A172 (cell line): ENCODE measurements at places on chromosomes 5 and 9.

DNA sequence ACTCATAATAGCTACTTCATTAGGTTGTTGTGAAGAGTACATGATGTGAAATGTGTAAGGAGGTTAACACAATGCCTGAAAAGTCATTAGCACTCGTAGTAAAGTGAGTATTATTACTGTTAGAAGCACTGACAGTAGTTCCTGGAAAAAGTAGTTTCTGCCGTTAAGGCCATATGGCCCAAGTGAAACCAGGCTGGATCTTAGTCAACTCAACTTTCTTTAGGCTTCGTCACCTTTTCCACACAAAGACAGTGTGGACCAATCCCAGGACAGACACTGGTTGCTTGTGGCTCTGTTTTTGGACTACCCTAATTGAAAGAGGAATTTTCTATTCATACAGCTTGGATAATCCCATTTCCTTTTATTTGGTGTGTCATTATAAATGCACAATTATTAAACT, 29.4 kb upstream of the CKMT2 start:
- DNase-seq = no peak

DNA sequence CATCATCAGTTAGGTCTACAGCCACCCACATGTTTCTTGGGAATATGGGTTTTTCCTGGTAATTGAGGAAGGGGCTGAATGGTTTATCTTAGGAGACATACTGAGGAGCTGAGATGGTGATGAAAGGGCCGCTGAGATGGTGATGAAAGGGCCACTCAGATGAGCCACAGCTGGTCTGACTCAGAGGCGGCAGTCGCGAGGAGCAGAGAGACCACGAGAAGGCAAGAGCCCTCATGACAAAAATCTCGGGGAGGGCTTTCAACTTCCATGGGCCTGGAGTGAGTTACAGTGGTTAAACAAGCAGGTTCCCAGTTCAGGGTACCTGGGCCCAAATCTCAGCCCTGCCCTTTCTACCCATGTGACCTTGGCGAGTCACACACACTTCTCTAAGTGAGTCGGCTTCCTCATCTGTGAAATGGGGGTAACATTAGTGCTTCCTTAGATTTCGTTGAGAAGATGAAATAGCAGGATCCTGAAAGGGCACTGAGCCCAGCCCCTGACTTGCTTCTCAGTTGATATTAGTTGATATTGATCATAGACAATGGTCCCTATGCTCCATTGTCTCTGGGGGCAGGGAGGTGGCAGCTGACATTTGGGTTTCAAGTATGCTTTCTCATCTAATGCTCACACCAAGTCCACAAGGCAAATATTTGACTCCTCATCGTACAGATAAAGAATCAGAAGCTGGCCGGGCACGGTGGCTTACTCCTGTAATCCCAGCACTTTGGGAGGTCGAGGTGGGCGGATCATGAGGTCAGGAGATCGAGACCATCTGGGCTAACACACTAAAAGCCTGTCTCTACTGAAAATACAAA, 169.5 kb downstream of the RGS3 start:
- DNase-seq = no peak

DNA sequence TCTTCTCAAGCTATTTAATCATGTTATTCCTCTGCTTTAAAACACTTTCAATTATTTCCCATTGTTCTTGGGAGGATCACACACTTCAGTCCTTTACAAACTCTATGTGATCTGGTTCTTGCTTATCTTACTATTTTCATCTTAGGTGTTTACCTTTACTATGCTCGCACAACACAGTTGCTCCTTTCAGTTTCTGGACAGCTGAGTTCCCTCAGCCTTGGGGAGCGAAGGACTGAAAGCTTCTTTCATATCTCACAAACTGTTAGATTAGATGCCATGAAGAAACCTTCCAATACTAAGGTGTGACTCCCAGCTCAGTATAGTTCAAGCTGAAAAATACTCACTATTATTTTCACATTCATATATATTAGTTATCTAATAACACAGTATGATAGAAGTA, 117.9 kb downstream of the CDC42SE2 start:
- DNase-seq = no peak

GRCh38 chr5:2295476-2295875, 412.8 kb upstream of the IRX4 start:
- no peak for DNase-seq

- DNase-seq = no peak
These were observed 566.5 kb upstream of the ZNF462 start for GRCh38 chr9:106296426-106296825.

DNA sequence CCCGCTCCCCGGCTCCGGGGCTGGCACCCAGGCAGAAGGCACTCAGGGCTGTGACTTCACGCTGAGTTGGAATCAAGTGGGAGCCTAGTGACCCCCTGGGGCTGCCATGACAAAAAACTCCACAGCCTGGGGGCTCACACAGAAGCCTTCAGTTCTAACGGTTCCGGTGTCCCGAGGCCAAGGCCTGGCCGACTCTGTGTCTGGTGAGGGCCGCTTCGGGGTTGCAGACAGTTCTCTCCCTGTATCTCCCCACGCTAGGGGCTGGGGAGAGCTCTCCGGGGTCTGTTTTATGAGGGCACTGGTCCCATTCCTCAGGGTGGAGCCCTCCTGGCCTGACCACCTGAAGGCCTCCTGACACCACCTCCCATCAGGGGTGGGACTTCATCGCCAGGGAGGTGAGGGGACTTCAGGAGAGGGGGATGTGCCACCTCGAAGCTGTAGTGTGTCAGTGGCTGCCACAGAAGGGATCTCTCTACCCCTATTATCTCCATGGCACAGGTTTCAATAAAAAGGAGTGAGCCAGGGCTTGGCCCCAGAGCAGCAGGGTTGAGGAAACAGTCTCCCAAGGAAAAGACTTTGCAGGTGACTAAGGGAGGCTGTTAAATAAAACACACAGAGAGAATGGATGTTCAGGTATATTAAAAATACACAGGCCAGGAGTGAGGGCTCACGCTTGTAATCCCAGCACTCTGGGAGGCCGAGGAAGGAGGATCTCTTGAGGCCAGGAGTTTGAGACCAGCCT, 1.5 kb upstream of the SLC6A3 start:
- DNase-seq = no peak

DNA sequence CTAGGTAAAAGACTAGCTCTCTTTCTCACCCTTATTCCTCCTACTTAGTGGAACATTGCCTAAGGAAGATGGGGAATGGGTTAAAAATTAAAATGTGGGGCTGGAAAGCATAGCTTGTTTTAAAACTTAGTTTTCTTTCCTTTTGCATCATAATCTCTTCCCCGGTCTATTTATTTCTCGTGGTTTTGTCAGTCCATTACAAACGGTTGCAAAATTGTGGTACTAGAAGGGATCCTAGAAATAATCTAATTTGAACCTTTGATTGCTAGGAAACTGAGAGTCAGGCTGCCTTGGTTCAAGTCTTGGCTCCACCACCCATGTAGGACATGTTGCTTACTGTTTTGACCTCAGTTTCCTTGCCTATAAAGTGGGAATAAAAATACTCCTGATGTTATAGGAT, 1.3 kb downstream of the IL31RA start:
- no peak for DNase-seq

DNA sequence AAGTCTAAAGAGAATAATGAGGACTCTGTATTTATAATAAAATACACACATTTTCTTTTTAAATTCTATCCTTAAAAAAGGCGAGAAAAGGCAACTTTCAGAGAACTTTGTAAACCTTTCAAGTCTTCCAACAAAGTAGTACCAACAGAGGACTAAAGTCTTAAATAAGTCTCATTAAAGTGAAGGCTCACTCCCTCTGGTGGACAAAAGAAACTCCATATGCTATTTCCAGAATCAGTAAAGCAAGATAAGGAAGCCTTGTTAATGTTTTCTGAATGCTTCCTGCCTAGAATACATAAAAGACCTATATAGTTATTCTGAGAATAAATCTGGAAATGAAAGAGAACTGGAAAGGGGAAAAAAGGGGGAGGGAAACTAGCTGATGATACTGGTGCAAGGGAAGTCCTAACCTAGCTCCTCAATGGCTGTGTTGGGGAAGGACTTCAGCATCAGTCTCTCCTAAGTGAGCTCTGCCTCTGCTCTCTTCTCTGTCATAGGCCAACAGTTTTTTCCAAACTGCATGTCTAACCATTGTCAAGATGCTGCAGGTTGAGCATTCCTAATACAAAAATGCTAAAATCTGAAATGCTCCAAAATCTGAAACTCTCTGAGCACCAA, 7.2 kb downstream of the HMGCS1 start:
- DNase-seq = peak; percentile 70

GRCh38 chr5:83492331-83492730, 20.8 kb downstream of the VCAN start:
- no peak for DNase-seq

DNA sequence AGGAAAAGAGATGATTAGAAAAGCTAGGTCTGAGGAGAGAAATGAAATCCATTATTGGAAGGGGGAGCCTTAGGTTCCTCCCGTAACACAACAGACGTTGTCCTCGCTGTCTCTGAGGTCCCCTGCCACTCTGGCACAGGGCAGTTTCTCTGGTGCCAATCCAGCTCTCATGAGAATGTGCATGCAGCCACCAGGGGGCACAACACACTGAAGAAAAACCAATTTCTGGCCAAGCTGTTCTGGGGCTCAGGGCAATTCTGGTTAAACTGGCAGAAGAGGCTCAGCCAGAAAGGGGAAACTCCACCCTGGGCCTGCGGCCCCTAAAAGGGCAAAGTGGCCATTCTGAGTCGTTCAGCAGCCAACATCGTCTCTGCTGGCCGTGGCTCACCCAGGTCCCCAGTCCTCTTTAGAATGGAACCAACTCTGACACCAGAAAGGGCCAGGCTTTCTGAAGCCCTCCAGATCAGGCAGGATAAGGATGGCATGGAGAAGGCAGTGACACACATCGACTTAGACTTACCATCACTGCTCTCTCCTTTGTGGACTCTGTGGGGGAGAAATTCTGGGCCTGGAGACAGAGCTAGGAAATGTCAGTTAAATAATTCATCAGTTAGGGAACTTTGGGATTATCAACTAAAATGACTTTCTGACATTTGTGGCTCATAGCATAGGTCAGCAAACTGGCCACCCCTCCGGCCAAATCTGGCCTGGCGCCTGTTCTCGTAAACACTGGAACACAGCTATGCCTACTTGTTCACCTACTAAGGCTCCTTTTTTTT, 58.5 kb upstream of the GOLPH3 start:
- DNase-seq = peak; percentile 60

DNA sequence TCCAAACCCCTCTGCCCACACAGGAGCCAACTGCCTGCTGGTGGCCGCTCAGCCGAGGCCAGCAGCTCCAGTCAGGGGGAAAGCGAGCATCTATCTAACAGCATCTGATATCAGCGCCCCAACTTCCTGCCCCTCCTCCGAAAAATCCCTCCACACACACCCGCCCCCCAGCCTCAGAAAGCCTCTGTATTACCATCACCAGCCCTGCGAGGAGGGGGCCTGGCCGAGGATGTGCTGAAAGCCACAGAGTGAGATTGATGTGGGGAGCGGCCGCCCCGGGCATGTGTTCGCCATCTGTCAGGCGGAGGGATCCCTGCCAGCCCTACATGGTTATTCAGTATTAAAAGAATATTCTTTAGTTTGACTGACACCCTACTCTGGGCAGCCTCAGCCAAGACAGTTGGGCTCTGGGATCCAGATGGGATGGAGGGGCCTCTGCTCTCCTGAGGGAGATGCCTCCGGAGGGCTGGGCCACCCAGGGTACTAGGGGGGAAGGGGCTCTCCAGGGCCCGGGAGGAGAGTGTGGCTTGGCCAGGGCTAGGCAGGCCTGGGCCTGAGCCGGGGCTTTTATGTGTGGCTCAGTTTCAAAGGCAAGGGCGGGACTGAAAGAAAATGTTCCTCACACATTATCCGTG, 98.0 kb downstream of the HSD17B3 start:
- no peak for DNase-seq

DNA sequence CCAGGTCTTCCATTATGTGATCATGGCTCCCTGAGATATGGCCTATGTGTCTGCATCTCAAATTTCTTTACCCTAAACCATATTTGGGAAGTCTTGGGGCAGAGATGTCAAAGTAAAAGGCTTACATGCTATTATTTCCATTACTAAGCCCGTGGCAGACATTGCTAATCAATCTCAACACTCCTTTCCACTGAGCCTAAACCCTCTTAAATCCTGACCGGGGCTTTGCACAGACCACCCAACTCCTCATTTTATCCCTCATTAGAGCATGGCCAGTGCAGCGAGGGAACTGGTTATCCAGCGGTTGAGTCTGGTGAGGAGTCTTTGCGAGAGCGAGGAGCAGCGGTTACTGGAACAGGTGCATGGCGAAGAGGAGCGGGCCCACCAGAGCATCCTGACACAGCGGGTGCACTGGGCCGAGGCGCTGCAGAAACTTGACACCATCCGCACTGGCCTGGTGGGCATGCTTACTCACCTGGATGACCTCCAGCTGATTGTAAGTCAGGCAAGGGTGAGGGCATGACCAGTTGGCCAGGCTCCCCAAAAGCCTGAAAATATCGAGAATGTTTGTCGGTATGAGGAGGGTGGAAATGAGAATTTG, 11.0 kb downstream of the BSPRY start:
- no peak for DNase-seq

- DNase-seq = no peak
These were observed 12.5 kb upstream of the LHX2 start for GRCh38 chr9:123998970-123999621.

GRCh38 chr5:169521366-169521983, 62.1 kb upstream of the SPDL1 start:
- no peak for DNase-seq

DNA sequence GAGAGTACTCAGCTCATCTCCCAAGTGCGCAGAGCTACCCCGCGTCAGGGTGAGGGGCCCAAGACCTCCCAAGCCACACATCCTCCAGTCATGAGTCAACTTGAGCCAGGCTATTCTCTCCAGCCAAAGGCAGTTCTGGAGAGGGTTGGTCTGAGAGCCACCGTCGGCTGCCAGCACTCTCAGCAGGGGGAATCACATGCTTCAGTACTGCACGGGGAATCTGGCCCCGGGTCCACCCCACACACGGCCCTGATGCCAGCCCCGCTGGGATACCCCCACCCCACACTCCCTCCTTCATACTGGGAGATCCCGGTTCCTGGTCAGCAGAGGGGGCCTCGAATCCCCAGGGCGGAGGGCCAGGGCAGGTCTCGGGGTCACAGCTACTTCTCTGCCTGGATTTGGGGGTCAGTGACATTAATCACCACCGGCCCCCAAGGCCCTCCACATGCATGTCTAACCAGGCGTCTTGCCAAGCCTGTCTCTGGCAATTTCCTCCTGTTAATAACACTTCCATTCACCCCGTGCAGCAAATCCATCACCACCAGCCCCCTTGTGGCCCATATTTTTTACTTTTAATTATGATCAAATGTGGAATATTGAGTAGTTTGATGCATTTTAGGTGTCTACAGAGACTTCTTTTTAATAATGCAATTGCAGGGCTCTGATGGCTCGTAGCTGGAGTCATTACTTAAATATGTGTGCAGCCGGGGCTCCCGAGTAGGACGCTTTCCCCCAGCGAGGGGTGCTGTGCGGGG, 102.9 kb upstream of the PPP1R26 start:
- DNase-seq = peak; percentile 53
